MM.1S (cell line): ENCODE measurements at places on chromosomes 16 and 17.

GRCh38 chr16:53865494-53865863 is 161.5 kb downstream of the FTO start:
- no peak overlapping the region for H3K4me3 ChIP-seq
- no peak for DNase-seq
- no peaks in the 10 kb centered on the region for H3K4me1 ChIP-seq
- H3K27me3 ChIP-seq = no peaks in the 10 kb centered on the region

- no peak overlapping the region for H3K4me3 ChIP-seq
- H3K27ac ChIP-seq = no peak overlapping the region
- H3K36me3 ChIP-seq = no peaks in the 10 kb centered on the region
- no peaks in the 10 kb centered on the region for H3K4me1 ChIP-seq
- no peak for DNase-seq
Observed at GRCh38 chr16:47058295-47059086, 85.0 kb upstream of the DNAJA2 start.

DNA sequence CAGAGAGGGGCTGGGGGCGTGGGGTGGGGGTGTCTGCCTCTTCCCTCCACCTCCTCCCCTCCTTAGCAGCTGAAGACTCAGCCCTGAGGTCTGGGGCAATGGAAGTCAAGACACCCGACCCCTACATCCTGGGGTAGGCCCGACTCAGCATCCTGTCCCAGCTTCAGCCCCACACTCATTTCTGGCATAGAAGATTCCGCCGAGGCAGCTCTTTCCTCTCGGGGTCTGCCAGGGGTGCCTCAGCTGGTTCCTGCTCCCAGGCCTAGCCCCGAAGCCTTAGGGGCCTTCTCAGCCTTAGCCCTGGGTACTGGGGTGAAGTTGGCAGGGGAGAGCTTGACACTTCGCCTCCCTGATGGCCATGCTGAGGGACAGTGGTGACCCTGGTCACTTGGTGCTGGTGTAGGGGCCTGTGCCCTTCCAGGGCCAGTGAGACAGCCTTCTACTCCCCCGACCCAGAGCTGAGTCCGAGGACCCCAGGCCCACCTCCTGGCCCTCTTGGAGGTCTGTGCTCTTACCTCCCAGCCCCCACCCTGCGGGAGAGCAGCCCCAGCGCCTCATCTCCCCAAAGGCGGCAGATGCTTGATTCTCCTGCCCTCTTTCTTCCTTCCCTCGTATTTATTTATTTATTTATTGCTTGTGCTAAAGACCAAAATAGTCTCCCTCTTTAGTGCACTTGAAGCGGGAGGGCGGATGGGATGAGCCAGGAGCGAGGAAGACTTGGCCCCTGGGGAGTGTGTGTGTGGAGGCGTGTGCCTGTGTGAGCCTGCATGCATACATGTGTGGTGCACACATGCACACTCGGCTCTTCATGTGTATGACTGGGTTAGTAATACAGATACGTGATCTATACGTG is 42.5 kb downstream of the KCNJ12 start:
- H3K36me3 ChIP-seq = no peaks in the 10 kb centered on the region
- H3K27ac ChIP-seq = no peak overlapping the region
- H3K4me1 ChIP-seq = no peaks in the 10 kb centered on the region
- H3K27me3 ChIP-seq = peaks cover 29% of the 10 kb centered on the region
- no peak overlapping the region for H3K4me3 ChIP-seq

DNA sequence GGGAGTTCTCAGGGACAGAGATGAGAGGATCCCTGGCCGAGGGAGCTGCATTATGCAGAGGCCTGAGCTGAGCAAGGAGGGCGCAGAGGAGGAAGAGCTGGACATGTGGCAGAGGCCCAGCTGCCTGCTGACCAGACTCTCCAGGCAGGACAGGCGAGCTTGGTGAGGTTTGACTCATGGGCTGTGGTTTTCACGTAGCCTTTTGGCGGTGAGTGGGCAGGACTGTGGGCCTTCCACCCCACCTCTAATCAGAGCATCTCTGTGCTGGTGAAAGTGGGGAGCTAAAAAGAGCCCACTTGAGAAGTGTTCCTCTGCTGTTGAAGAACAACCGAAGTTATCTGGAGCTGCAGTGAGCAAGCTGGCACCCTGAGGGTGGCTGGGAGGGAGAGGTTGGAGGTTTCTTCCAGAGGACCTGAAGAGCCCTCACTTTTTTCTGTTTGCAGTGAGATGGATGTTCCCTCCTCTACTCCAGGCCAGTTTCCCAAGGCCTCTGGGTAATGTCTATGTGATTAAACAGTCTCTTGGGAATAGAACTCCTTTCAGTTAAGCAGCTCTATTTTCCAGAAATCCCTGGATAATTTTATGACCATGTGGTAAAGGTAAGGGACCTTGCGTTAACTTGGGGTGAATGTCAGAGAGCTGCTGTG is 11.9 kb downstream of the EPN2 start:
- no peaks in the 10 kb centered on the region for H3K4me1 ChIP-seq
- H3K36me3 ChIP-seq = no peaks in the 10 kb centered on the region
- no peaks in the 10 kb centered on the region for H3K27me3 ChIP-seq
- no peak for DNase-seq
- H3K4me3 ChIP-seq = no peak overlapping the region

DNA sequence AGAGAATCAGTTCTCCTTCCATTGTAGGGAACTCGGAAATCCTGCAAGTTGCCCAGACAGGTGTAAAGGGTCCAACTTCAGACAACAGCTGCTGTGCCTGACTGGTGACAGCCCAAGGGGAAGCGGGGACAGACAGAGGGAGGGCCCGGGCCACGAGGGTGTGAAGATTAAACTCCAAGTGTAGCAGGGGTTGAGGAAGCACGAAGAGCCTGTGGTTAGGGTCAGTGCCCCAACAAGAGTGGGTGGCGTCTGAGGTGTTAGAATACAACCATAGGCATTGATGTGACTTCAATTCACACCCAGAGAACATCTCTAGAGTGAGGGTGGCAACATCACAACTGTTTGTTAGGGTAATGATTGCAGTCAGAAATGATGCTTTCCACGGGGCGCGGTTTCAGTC is 39.1 kb downstream of the ASPA start:
- no peak for DNase-seq
- no peaks in the 10 kb centered on the region for H3K4me1 ChIP-seq
- no peak overlapping the region for H3K4me3 ChIP-seq
- H3K36me3 ChIP-seq = no peaks in the 10 kb centered on the region; the same call in 1 of the 2 replicates

DNA sequence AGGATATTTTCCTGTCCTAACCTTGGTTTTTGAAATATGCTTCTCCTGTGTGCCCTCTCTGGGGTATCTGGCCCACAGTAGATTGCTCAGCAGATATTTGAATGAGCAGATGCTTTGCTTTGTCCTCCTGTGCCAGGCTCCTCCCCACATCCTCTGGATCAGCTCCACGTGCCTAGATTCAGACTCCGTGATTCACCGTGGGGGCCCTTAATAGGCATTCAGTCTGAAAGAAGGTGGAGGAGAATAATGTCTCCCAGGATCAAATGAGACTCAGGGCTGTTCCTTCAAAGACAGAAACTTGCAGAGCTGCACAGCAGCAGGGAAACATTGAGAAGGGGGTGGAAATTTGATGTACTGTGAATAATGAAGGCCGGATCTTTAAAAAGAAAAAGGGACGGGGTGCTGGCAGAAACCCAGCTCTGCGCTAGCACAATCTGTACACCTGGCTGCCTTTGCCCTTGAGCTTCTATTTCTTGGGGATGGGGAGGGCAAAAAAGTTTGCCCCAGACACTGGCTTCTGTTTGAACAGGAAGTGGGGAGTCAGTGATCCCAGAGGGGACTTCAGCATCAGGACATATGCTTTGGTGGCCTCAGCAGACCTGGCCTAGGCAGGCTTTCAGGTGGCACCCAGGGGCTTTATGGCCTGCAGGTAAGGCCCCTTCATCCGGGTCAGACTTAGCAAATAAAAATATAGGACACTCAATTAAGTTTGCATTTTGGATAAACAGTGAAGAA is 15.9 kb upstream of the SLC12A3 start:
- no peak overlapping the region for H3K27ac ChIP-seq
- no peak for DNase-seq
- H3K36me3 ChIP-seq = no peaks in the 10 kb centered on the region
- H3K4me1 ChIP-seq = peaks cover 8% of the 10 kb centered on the region
- no peak overlapping the region for H3K4me3 ChIP-seq
- no peaks in the 10 kb centered on the region for H3K27me3 ChIP-seq

DNA sequence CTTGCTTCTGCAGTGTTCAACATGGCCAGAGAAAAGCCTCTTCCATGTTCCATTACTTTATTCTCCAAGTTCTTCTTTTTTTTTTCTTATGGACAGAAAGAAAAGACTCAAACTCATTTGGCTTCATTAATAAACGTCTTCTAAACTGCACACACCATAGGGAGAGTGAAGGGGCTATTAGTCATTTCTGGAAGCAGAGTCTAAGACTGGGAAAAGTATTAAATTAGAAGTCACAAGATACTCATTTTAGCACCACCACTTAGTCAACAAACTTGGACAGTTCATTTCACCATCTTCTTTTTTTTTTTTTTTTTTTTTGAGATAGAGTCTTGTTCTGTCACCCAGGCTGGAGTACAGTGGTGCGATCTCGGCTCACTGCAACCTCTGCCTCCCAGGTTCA is 52.8 kb downstream of the NOL11 start:
- H3K27me3 ChIP-seq = no peaks in the 10 kb centered on the region
- no peak for DNase-seq
- H3K4me3 ChIP-seq = no peak overlapping the region
- H3K27ac ChIP-seq = no peak overlapping the region
- H3K36me3 ChIP-seq = no peaks in the 10 kb centered on the region
- no peaks in the 10 kb centered on the region for H3K4me1 ChIP-seq
